ENCODE measurements at places on chromosomes 3 and 15.

- no peak for DNase-seq
- H3K27me3 ChIP-seq = no peaks in the 10 kb centered on the region
- H3K4me1 ChIP-seq = peaks cover 20% of the 10 kb centered on the region
- H3K4me3 ChIP-seq = no peak overlapping the region
Measured at GRCh38 chr15:39357480-39358268, 223.2 kb upstream of the THBS1 start.

- no peak for DNase-seq
- H3K36me3 ChIP-seq = peaks cover 7% of the 10 kb centered on the region
- H3K4me3 ChIP-seq = peak overlapping the region; percentile 98
- peak overlapping the region; percentile 98 for H3K27ac ChIP-seq
Measured at GRCh38 chr15:40844696-40845030, 815 bp downstream of the SPINT1 start.

DNA sequence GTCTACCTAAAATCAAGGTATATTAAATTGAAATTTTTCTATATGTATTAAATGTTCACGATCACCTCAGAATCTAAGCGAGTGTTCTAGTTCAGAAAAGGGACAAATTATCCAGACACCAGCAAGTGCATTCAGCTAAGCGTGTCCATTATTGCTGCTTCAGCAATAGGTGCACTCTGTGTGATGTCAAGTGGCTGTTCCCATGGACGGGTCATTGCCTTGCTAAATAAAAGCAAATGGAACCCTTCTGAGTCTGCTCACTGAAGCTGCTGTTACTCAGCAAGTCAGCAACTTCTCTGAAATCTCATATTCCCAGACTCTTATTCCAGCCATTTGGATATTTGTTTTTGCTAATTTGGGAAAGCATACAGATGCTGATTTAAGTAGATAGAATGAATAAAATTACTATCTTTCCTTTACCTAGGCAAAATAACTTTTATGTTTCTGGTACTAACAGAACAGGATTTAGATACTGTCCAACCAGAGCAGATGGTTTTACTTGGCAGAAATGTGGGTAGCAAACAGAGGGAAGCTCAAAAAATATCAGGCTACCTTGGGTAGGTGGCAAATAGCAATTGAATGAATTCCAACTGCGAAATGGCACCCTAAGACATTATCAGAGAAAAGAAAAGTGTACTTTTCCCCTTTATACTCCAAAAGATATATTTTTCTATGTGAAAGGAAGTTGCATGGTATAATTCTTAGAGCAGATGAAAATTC, 407.0 kb downstream of the GAP43 start:
- H3K4me1 ChIP-seq = peaks cover 24% of the 10 kb centered on the region
- no peak for DNase-seq
- H3K4me3 ChIP-seq = no peak overlapping the region
- H3K27me3 ChIP-seq = no peaks in the 10 kb centered on the region
- H3K36me3 ChIP-seq = no peaks in the 10 kb centered on the region

- no peak for DNase-seq
- H3K36me3 ChIP-seq = no peaks in the 10 kb centered on the region
- H3K4me3 ChIP-seq = no peak overlapping the region
- no peaks in the 10 kb centered on the region for H3K27me3 ChIP-seq
Measured at GRCh38 chr3:15953841-15954240, 156.1 kb upstream of the ANKRD28 start.

DNA sequence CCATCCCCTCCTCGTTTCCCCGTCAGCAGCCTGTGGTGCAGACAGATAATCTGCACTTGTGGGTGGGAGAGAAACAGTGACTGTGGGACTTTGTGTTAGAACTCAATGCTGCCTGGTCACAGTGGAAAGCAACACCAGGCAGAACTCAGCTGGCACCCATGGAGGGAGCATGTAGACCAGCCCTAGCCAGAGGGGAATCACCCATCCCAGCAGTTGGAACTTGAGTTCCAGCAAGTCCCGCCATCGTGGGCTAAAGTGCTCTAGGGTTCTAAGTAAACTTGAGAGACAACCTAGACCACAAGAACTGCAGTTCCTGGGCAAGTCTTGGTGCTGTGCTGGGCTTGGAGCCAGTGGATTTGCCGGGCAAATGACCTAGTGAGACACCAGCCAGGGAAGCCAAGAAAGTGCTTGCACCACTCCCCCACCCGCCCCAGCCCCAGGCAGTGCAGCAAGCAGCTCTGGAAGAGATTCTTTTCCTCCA, 24.4 kb downstream of the ISG20 start:
- H3K27me3 ChIP-seq = peaks cover 11% of the 10 kb centered on the region
- peak; percentile 40 for DNase-seq
- H3K4me3 ChIP-seq = no peak overlapping the region
- H3K36me3 ChIP-seq = no peaks in the 10 kb centered on the region
- no peak overlapping the region for H3K27ac ChIP-seq

- H3K27me3 ChIP-seq = no peaks in the 10 kb centered on the region
- no peaks in the 10 kb centered on the region for H3K36me3 ChIP-seq
- peaks cover 30% of the 10 kb centered on the region for H3K4me1 ChIP-seq
- H3K27ac ChIP-seq = no peak overlapping the region
- H3K4me3 ChIP-seq = no peak overlapping the region
Measured at GRCh38 chr15:47412136-47412535, 305.2 kb upstream of the SEMA6D start.

GRCh38 chr3:16508591-16508995, 4.9 kb downstream of the RFTN1 start:
- peaks cover 54% of the 10 kb centered on the region for H3K27me3 ChIP-seq
- no peak overlapping the region for H3K4me3 ChIP-seq
- no peak overlapping the region for H3K27ac ChIP-seq
- peaks cover 20% of the 10 kb centered on the region for H3K4me1 ChIP-seq
- peaks cover 5% of the 10 kb centered on the region for H3K36me3 ChIP-seq

DNA sequence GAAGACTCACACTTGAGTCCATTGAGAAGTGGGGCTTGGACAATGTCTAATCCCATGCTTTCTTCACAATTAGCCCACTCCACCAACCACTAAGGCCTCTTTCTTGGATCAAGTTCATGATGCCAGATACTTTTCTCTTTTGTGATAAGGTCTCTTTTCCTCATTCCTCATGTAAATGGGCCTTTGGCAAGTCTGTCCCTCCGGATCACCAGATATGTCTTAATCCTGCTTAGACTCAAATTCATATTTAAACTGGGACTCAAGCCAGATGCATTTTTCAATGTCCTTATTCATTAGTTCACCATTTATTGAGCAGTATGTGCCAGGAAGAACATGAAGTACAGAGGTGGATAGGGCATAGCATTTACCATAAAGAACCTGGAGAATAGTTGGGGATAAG, 671.1 kb downstream of the TBL1XR1 start:
- H3K27me3 ChIP-seq = no peaks in the 10 kb centered on the region
- no peak overlapping the region for H3K27ac ChIP-seq
- H3K4me3 ChIP-seq = no peak overlapping the region
- no peak for DNase-seq
- no peaks in the 10 kb centered on the region for H3K4me1 ChIP-seq
- H3K36me3 ChIP-seq = no peaks in the 10 kb centered on the region

DNA sequence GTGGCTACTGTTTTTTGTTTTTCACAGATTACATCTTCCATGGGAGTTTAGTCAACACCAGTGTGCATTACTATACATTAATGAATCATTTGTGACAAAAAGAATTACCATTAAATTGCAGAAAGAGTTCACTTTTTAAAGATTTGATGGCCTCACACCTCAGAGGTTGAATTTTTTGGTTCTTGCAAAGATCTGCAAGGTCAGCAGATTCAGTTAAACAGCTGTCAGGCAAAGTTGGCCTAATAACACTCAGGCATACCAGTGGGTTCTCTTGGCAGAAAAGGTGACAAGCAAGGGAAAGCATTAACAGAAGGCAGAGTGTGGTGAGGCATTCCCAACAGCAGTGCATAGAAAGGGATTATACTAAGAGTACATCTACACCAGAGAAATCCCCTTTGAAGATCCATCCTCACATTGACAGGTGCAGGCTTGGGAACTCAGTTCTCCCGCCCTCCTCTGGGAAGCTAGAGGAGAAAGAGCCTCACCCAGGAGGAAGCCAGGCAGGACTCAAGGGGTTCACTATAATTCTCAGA, 24.3 kb upstream of the PTX3 start:
- no peaks in the 10 kb centered on the region for H3K4me1 ChIP-seq
- DNase-seq = no peak
- peaks cover 6% of the 10 kb centered on the region for H3K36me3 ChIP-seq
- H3K4me3 ChIP-seq = no peak overlapping the region

DNA sequence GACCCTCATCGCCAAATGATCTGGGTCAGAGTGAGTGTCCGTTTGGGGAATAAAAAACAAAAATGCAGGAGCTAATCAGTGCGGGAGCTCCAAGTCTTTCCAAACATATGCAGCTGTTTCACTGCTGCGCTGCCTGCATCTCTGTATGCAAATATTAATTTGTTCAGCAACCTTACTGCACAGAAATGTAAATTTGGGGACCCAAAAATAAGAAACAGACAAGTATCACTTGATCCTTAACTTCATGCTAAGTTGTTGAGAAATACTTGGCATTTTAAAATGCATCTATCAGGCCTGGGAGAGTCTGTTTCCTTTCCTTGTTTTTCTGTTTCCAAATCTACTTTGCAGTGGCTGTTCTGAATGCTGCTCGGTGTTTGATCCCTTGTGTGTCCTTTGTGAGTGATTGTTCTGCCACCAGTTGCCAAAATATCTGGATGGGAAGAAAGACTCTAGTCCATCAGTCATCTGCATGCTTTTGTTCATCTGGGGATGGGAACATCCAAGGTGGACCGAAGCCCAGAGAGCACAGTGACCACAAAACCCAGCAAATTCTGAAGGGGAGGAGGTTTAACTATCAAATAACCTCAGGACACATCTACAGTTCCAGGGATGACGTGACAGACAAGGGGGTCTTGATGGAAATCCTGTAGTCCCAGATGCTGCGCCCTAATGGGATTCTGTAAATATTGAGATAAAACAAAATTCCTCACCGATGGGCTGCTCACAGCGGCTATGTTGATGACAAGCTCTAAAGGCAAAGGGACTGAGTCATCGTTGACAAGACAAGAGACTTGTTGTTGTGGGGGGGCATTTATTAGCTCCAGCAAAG, 199.5 kb upstream of the WNT5A start:
- H3K27ac ChIP-seq = no peak overlapping the region
- no peak overlapping the region for H3K4me3 ChIP-seq
- H3K36me3 ChIP-seq = no peaks in the 10 kb centered on the region
- peaks cover 48% of the 10 kb centered on the region for H3K4me1 ChIP-seq
- H3K27me3 ChIP-seq = peaks cover 16% of the 10 kb centered on the region
- DNase-seq = no peak

- no peak for DNase-seq
- H3K27ac ChIP-seq = no peak overlapping the region
- H3K4me3 ChIP-seq = no peak overlapping the region
- H3K36me3 ChIP-seq = no peaks in the 10 kb centered on the region
Measured at GRCh38 chr3:102400766-102401165, 34.0 kb upstream of the ZPLD1 start.

DNA sequence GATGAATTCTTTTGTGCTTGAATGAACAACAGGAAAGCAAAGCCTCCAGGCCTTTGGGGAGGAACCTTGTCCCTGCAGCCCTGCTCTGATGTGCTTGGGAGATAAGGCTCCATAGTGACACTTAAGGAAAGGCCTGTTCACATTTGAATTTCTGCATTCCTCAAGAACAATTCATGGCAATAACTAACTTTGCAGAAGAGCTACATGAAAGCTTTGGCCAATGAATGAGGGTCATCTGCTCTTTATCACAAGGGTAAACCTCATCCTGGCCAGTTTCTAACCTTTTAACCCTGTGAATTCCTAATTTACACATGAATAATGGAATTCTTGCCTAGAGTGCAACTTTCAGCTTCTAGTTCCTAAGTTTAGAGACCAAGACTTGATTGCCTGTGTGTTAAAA, 5.6 kb downstream of the PRTG start:
- no peak for DNase-seq
- peak overlapping the region; percentile 68 for H3K27ac ChIP-seq
- H3K27me3 ChIP-seq = no peaks in the 10 kb centered on the region
- peaks cover 5% of the 10 kb centered on the region for H3K36me3 ChIP-seq

DNA sequence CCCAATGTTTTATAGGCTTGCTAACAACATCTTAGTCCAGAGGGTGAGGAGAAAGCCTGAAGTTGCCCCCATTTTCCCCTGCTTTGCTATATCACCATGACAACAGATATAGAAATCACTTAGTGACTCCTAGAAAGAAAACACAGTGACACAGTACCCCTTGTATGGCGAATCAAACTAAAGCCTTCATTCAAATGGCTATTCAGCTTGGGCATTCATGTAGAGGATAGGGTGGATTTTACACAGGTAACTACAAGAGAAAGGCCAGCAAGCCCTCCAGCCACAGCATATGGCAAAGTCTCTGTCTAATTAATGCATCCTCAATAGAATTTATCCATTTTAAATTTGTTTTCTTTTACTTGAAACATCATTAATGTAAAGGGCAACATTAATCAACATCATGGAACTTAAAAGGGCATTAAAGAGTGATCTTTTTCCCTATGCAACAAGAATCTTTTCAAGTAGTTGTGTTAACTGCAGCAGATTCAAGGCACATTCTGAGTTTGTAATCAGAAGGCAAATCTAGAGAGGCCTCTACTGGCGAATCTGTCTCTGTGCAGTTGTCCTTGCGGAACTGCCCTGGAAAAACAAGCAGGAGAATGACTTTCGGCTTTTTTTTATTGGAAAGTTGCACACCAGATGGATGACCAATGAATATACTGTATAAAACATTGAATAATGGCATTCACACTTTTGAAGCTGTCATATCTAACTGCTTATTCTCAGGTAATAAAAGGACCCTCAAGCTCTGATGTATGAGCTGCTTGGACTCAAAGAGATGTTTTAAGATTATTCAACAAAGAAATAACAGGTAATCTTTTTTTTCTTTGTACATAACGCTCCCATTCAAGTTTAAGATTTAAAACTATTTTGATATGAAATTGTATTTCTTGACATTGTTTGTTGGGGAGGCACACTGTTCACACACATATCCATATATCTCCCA, 621.7 kb upstream of the AGTR1 start:
- no peak overlapping the region for H3K27ac ChIP-seq
- no peak overlapping the region for H3K4me3 ChIP-seq

GRCh38 chr3:102165367-102165766, 269.4 kb upstream of the ZPLD1 start:
- peaks cover 8% of the 10 kb centered on the region for H3K36me3 ChIP-seq
- H3K27ac ChIP-seq = no peak overlapping the region
- no peak overlapping the region for H3K4me3 ChIP-seq
- no peaks in the 10 kb centered on the region for H3K27me3 ChIP-seq
- DNase-seq = no peak

DNA sequence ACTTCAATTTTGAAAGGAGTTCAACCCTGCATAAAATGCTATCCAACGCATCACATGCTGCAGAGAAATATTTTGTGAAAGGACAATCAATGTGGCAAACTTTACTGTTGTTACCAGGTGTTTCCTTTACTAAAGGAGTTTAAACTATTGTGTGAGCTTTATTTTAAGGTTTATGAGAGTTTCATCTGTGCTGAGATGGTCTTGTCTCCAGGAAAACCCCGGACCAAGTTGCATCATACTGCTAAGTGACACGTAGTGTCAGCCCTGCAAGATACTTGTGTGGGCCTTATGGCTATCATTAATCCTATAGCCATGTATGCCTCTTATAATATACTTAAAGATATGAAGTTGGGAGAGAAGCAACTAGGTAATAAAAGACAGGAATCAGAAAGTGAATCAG, 94.5 kb upstream of the EPHA6 start:
- no peak overlapping the region for H3K4me3 ChIP-seq
- no peak overlapping the region for H3K27ac ChIP-seq
- no peaks in the 10 kb centered on the region for H3K36me3 ChIP-seq
- peaks cover under 1% of the 10 kb centered on the region for H3K27me3 ChIP-seq
- DNase-seq = no peak

- H3K4me3 ChIP-seq = no peak overlapping the region
- no peak for DNase-seq
- H3K27me3 ChIP-seq = peaks cover 6% of the 10 kb centered on the region
- peaks cover 3% of the 10 kb centered on the region for H3K36me3 ChIP-seq
- no peaks in the 10 kb centered on the region for H3K4me1 ChIP-seq
Measured at GRCh38 chr3:24945563-24945962, 450.9 kb upstream of the THRB start.

Measured in type B pancreatic cell (in vitro differentiated cells).